Peyer's patch (tissue), 4 donors: ENCODE measurements at places on chromosomes 7 and 10. TPM values are rescaled to one million over a fixed set of nuclear protein-coding genes. Genes with fewer than 3 reads are reported as not detected.

The SKAP2 gene
- total RNA-seq: 35.9 TPM

The GPR146 gene
- 2.8 TPM for total RNA-seq

The GPR15LG gene
- 83.2 TPM for total RNA-seq

The NKX1-2 gene
- not detected for total RNA-seq

The ZP3 gene
- 4.3 TPM for total RNA-seq

The HECW1 gene
- total RNA-seq: 3.9 TPM

The OR6V1 gene
- not detected for total RNA-seq

The KCNK18 gene
- total RNA-seq: not detected

The MORN4 gene
- total RNA-seq: not detected

The ASZ1 gene
- not detected for total RNA-seq

The GNAT3 gene
- total RNA-seq: not detected

The CREB5 gene
- total RNA-seq: 14.9 TPM

The CYP2C8 gene
- total RNA-seq: not detected

The TMEM176A gene
- 338 TPM for total RNA-seq

The BRAT1 gene
- total RNA-seq: 51.2 TPM

The NEUROG3 gene
- total RNA-seq: not detected

The PHTF2 gene
- total RNA-seq: 8.6 TPM

The NCF1 gene
- total RNA-seq: 46.2 TPM

The SLC39A12 gene
- total RNA-seq: 0.54 TPM

The RARRES2 gene
- 22.0 TPM for total RNA-seq

The TCAF2 gene
- 19.8 TPM for total RNA-seq

The CYP26C1 gene
- total RNA-seq: not detected

The SVOPL gene
- not detected for total RNA-seq

The CASP7 gene
- 144 TPM for total RNA-seq

The SPDYE6 gene
- not detected for total RNA-seq

The PCDH15 gene
- not detected for total RNA-seq

The DYNC1I1 gene
- 1.9 TPM for total RNA-seq

The WNT8B gene
- total RNA-seq: not detected

The TMEM213 gene
- not detected for total RNA-seq

The RAMP3 gene
- total RNA-seq: 89.1 TPM

The CCL24 gene
- total RNA-seq: 25.4 TPM

The VSTM4 gene
- 4.2 TPM for total RNA-seq

The SH2D4B gene
- total RNA-seq: not detected

The HOXA7 gene
- 4.5 TPM for total RNA-seq

The SPRN gene
- not detected for total RNA-seq
